NCI-H2029 treated with DMSO at 0.1 percent for 48 hours (cell line): ENCODE measurements at places on chromosomes 6 and 20.

DNA sequence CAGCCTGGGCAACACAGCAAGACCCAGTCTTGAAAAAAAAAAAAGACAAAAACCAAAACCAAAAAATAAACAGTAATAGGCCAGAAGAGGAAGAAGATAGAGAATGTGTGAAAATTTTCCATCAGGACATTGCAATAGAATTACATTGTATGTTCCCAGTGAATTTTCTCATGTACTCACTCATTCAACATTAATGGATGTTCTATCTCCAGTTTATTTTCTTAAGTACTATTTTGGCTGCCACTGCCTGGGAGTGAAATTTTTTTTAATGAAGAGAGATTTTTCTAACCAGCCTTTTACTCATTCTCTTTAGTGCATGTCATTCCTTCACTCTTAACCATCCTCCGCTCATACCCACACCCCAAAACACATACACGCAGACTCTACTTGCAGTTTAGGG is 282.8 kb downstream of the ALDH8A1 start:
- no peak for DNase-seq

DNA sequence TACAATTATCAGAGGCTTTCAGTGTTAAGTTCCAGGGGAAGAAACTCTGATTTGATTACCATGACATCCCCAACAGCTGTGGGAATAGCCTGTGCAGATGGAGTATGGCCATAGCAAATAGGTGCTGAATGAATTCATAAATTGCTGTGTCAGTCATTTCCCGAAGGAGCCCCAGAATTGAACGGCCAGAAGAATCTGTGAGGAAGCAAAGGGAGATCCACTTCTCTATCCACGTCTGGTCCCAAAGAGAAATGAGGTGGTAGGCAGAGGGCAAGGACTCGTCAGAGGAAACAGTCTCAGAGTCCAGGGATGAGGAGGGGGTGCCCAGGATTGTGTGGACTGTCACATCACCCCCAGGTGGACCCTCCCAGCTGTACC is 3.1 kb upstream of the TAF8 start:
- no peak for DNase-seq

DNA sequence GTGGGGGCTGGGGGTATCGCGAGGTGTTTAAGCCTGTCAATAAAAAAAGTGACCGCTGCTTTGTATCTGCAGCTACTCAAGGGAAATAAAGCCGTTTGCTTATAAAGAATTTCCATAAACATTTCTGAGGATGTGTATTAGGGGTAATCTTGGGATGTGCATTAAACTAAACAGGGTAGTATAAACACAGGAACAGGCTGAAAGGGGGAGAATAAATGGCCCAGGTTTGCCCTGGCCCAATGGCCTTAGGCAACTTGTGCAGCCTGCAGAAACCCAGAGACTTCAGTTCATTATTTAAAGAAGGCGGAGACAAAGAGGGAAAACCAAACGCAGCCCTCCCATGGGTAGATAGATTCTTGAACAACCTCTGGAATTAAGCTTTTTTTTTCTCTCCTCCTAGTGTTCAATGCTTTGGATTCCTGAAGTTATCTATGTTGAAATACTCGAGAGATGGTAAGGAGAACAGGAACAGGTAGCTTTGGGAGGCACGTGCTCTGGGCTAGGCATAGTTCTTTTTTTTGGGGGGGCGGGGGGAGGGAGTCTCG is 35.6 kb upstream of the SALL4 start:
- no peak for DNase-seq

DNA sequence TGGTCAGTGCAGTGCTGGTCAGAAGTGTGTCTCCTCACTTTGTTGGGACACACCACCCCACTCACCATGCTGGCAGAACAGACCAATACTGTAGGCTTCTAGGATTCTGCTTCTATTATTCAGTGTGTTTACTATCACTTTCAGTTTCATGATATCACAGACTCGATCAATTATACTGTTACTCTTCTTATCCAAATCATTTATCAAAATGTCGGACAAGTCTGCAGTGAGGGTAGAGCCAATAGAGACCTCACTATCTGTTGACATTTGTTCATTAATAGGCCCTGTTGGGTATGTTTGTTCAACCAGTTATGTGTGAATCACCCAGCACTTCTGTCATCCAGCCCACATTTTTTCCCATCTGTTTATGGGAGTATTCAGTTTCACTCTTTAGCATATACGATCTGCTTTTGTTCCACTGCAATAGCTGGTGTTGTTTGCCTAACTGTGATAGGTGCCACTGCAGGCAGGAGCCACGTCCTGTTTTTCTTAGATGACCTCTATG is 140.1 kb downstream of the NRN1 start:
- peak; percentile 98 for DNase-seq

DNA sequence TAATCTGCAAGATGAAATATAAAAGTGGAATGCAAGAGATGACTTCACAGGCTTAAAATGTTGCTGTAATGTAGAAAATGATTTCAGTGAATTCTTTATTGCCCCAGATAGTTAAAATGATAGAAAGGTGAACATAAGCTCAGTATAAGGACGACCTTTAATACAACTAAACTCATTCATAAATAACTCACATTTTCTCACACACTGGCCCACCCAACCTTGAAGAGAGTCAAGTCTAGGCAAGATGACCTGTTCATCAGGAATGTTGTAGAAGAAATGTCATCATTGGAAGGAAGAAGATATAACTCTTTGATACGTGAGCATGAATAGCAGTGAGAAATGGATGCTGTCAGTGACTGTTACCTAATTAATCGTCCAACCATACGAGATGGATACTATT is 111.1 kb upstream of the SASH1 start:
- no peak for DNase-seq

DNA sequence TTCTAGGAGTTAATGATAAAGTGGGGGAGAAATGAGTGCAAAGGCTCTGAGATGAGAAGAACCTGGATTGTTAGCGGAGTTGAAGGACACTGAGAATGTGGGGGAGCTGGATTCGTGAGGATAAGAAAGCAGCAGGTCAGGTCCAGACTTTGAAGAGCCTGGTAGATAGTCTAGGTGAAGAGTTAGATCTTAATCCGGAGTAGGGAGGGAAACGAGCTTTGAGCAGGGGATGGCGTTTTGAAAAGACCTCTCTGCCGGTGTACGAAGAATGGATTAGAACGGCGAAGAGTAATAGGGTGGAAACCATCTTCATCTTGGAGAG is 487 bp upstream of the PHF20 start:
- DNase-seq: no peak

DNA sequence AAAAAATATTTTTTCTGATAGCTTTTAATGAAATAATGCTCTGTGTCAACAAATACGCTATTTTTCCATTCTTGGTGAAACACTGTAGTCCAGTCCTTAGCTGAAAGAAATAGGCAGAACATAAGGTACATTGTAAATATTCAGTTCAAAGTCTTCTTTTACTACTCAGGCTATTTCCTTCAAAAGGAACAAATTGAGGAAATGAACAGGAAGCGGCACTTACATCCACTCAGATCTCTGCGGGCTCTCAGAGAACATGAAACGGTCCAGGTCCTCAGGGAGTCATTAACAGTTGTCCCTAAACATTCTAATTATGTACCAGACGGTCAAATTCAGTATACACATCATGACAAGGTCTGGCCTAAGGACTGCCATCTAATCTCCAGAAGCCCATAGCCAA is 212.6 kb downstream of the KIF16B start:
- DNase-seq: no peak

- no peak for DNase-seq
These were observed 264.8 kb downstream of the SLC35F1 start for GRCh38 chr6:118171852-118172251.

DNA sequence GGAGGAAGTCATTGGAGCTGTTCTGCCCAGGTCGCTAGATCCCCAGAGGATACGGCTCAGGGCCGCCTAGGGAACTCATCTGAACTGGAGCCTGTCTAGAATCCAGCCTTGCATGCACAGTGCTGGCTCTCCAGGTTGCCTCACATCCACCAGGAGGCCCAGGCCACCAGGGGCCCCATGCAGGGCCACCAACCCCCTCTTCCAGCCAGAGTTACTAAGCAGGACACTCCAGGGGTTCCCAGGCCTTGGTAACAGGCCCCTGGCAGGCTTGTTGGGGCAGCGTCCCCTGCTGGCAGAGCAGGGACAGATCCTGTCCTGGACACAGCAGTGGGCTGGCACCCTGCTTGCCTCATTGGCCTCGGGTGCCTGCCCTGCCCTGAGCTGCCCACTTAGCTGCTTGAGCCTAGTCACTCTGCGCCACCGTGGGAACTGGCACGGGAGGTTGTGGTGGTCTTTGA is 35.3 kb downstream of the EFCAB8 start:
- DNase-seq: no peak

DNA sequence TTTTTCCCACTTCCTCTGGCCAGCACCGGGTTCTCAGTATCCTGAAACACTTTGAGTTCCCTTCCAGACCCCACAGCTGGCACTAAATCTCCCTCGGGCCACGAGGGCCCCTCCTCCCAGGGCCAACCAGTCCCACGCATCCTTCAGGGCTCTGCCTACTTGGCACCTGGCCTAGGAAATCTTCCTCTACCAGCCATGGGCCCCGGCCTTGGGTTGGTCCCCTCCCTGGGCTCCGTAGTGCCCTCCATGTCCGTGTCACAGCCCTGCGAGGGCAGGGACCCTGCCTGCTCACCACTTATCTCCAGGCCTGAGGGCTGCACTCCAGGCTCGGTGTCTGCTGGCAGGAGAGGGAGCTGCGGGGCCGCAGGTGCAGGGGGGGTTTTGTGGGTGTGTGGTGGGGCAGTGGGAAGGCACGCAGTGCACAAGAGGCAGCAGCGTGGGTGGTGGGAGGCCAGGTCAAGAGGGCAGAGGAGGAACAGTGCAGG is 48.8 kb upstream of the CDH22 start:
- peak; percentile 49 for DNase-seq

- no peak for DNase-seq
These were observed 175.9 kb downstream of the SOX4 start for GRCh38 chr6:21769405-21769861.

DNA sequence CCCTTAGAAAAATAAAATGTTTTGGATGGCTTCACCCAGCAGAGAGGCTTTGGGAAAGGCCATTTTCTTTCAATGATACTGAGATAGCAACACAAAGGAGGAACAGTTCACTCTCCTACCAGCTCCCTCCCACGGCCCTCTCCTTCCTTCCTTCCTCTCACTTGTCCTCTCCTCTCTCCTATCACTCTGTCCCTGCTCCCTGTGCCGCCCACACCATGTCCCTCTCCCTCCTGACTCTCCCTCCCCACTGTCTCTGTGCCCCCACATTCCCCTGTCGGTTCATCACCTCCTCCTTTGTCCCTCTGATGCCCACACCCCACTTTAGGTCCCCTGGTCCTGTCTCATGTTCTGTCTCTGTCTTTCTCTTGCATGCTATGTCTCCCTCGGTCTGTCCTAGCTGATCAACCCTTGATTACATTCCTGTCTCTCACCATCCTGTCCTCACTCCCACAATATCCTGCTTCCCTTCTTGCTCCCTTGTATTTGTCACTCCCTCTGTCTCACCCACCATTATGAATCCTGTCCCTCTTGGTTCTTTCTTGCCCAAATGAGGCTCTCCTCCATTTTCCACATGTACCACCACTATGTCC is 30.1 kb downstream of the ELMO2 start:
- DNase-seq: no peak

GRCh38 chr6:17714879-17715851 is 8.4 kb upstream of the NUP153 start:
- DNase-seq: no peak

GRCh38 chr6:102641426-102641825 is 1247.9 kb downstream of the GRIK2 start:
- no peak for DNase-seq

- no peak for DNase-seq
These were observed 535.4 kb downstream of the HACE1 start for GRCh38 chr6:104324301-104324700.

GRCh38 chr6:27866357-27867050 is 45.7 kb downstream of the OR2B2 start:
- DNase-seq: peak; percentile 51

GRCh38 chr20:47860049-47860830 is 75.0 kb upstream of the SULF2 start:
- no peak for DNase-seq

GRCh38 chr20:33901132-33901523 is 90.0 kb downstream of the CHMP4B start:
- DNase-seq: no peak

DNA sequence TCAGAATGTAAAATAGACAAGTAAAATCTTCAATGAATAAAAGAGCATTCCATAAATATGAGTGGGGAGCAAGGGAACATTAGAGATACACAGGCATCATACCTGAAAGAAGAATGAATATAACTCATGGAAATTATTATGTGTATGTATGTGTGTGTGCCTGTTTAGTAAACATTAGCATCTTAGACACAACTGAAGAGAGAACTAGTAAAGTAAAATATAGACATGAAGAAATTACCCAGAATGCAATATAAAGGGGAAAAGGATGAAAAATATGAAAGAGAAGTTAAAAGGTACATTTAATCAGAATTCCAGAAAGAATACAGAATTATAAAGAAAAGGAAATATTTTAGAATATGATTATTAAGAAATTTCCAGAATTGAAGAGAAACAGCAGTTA is 264.3 kb downstream of the KCNQ5 start:
- DNase-seq: no peak

GRCh38 chr6:98973571-98973970 is 25.8 kb upstream of the FBXL4 start:
- DNase-seq: no peak

DNA sequence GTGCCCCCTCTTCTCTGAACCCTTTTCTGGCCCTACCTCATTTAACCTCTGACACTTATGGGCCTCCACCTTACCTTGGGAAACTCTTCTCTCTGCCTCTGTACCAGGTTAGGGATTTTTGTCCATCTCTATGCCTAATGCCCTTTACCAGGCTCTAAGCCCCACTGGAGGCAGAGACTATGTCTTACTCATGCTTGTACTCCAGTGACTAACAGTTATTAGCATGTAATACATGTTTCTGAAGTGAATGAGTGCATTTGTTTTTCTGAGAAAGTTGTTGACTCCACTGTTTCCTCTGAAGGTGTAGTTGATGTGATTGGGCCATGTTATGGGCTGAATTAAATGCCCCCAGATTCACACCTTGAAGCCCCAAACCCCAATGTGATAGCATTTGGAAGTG is 234.3 kb downstream of the PACRG start:
- DNase-seq: no peak

DNA sequence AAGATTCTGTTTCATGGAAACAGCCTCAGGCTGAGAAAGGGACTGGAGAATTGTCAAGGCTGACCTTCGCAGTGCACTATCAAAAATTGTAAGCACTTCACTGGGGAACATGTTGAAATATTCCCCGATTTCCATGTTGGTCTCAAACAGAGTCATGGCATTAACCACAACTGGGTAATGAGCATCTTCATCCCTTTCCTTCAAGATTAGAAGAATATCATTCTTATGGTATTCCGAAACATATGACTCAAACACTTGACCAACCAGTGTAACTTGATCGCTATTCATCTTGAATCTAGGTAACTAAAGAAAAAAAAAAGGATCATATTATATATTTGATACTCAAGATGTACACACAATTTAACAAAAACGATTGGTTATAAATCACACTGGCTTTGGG is 3.5 kb downstream of the MCM9 start:
- DNase-seq: no peak

- DNase-seq: no peak
These were observed 37.6 kb upstream of the L3MBTL3 start for GRCh38 chr6:129980821-129981220.
